Vagina (tissue), 2 donors: ENCODE measurements at places on chromosomes 5 and 9.

- no peak for DNase-seq
Measured at GRCh38 chr9:655875-656274, 185.6 kb upstream of the DMRT1 start.

DNA sequence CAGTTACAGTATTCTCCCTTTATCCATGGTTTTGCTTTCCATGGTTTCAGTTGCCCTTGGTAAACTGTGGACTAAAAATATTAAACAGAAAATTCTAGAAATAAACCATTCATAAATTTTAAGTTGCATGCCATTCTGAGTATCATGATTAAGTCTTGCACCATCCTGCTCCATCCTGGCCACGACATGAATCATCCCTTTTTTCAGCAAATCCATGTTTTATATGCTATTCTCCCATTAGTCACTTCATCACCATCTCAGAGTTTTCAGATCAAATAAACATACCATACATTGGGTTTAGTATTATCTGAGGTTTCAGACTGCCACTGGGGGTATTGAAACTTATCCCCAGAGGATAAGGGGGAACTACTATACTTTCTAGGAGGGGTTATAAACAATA, 234.4 kb upstream of the ATP10B start:
- DNase-seq: no peak

GRCh38 chr9:126705767-126706697, 92.3 kb downstream of the LMX1B start:
- no peak for DNase-seq

GRCh38 chr9:121395558-121395957, 25.5 kb upstream of the STOM start:
- DNase-seq: no peak

GRCh38 chr5:62499756-62500155, 78.9 kb upstream of the LRRC70 start:
- no peak for DNase-seq

GRCh38 chr5:4781299-4781698, 358.8 kb upstream of the ADAMTS16 start:
- DNase-seq: no peak

DNA sequence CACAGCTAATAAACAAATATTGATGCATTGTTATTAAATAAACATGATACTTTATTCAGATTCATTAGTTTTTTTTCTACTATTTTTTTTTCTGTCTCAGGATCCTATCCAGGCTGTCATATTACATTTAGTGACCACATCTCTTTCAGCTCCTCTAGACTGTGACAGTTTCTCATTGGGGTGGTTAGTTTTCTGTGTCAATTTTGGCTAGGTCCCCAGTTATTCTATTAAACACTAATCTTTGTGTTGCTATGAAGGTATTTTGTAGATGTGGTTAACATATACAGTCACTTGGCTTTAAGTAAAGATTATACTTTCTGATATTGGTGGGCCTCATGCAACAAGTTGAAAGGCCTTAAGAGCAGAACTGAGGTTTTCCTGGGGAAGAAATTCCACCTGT, 563.0 kb downstream of the LRRC70 start:
- no peak for DNase-seq

DNA sequence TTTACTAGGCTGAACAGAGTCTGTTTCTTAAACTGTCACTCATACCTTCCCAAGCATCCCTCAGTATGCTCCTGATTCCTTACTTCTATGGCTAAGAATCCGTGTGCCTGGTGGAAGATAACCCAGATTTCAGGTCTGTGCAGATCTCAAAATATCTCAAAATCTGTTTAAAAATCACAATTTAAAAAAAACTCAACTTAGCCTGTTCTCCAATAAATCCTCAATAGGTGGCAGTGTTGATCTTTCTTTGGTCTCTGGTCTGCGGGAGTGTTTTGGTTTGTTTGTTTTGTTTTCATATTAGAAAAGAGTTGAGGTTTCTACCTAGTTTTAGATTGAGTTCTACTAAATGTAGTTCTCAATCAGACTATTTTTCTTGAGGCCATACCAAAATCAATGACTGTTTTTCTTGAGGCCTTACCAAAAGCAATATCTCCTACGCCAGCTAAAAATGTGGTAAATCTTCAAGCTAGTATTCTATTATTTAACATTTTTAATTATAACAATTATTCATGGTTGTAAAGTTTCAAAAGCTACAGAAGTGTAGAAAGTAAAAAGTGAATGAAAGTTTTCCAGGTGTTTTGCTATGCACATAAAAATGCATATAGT, 57.9 kb downstream of the TGFBR1 start:
- DNase-seq: no peak

DNA sequence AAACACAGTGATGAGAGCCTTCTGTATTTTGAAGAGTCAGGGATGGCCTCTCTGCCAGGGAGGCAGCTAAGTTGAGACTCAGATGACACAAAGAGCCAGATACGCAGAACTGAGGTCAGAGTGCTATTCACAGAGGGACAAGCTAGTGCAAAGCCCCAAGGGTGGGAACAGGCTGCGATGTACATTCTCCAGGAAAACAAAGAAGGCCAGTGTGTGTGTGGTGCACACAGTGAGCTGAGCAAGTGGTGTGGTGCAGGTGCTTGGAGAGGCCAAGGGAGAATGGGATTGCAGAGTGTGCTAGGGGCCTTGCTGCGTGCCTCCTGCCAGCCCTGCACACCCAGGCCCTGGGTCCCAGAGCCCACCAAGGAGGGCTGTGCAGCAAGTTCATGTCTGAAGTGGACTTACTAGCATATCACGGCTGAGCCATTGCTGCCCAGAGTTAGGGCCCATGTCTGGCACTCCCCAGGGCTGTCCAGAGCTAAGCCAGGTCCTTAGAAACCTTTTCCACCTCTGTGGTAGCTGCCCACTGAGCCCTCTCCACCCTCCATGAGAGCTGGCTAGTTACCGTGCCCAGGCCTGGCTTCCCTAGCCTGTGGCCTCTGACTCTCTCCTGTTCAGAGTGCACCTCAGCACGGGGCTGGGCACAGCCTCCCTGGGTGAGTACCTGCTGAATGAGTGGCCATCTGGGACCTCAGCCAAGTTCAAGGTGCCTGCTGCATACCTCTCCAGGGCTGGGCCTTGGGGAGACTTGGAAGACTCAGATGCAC, 9.3 kb downstream of the SLC25A48 start:
- no peak for DNase-seq

GRCh38 chr5:179605026-179605833, 18.2 kb downstream of the HNRNPH1 start:
- no peak for DNase-seq

DNA sequence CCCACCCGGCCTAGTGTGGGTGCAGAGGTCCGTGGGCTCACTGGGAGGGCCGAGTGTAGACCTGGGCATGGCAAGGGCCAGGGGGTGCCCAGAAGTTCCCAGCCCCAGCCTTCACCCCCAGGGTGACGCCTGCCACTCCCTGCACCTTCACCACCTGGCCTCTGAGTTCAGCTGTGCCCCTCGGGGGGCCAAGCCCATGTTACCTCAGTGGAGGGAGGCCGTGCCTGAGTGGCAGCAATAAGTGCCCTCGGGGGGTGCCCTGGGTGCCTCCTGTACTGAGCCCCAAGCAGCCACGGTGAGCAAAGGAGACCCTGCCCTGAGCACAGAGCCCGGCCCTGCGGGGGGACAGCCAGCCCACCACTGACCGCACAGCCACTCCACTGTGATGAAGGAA, 10.3 kb upstream of the FCN2 start:
- DNase-seq: no peak

DNA sequence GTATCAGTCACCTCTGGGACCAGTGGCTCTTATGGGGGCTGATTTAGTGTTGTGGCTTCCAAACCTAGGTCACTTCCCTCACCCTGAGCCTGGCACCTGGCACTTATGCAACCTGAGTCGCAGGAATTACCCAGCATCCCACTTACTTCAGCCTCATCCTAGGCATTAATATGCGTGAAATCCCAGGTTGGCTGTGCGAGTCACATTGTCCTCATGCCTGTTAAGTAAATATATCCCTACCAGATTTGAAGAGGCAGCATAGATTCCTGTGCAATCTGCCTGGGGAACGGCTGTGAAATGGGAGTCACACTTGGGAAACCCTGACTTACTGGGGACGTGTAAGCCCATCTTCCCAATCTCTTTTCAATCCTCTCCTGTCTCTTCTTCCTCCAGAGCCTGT, 42.7 kb upstream of the AKNA start:
- no peak for DNase-seq

- DNase-seq: no peak
Measured at GRCh38 chr5:157961896-157962590, 103.1 kb upstream of the CLINT1 start.

DNA sequence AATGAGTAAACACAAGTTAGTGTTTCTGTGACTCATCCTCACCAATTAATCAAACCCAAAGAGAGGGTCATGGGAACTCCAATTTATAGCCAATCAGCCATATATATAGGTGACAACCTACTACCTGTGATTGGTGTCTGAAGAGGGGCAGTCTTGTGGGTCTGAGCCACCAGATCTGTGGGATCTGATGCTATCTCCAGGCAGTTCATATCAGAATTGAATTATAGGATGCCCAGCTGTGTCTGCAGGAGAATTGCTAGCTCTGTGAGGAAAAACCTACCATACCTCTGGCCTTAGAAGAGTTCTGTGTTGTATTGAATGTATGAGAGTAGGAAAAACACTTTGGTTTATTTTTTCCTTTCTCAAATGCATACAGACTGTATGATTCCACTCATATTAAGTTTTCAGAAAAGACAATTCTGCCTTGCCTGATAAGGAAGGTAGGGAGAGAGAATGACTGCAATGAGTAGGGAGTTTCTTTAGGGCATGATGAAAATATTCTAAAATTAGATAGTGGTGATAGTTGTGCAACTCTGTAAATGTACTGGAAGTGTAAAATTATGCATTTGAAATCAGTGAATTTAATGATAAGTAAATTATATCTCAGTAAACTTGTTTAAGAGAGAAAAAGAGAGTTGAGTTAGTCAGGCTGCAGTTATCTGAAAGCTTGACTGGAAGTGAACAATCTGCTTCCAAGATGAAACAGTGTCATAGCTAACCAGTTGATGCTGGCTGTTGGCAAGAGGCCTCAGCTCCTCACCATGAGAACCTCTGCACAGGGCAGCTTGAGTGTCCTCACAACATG, 274.9 kb downstream of the AUH start:
- DNase-seq: no peak

- DNase-seq: no peak
Measured at GRCh38 chr5:142151436-142152383, 43.1 kb downstream of the NDFIP1 start.

DNA sequence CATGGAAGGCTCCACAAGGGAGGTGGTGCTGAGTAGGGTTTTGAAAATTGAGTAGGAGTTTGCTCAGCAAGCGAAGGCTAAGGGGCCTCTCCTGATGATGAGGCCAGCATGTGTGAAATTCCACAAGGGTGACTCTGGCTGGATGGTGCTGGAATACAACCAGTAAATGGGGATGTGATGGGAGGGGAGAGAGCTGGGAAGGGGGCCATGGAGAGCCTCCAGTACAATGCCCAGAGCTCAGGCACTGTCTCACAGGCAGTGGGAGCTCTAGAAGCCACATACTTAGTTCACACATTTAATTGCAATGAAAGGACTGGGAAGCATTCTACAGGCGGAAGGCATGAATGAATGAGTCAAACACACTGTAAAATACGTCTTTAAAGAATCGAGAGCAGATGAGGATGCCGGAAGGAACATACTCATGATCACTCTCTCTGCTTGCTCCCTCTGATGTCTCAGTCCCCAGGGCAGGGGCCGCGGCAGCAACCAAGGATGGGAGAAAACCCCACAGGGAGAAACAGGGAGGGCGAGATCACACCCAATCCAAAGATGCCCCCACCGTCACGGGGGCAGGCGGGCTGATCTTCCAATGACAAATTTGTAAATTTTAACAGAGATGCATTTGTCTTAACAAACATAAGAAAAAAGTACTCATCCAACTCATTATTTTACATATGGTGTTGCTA, 261.0 kb downstream of the NSG2 start:
- peak; percentile 40 for DNase-seq

DNA sequence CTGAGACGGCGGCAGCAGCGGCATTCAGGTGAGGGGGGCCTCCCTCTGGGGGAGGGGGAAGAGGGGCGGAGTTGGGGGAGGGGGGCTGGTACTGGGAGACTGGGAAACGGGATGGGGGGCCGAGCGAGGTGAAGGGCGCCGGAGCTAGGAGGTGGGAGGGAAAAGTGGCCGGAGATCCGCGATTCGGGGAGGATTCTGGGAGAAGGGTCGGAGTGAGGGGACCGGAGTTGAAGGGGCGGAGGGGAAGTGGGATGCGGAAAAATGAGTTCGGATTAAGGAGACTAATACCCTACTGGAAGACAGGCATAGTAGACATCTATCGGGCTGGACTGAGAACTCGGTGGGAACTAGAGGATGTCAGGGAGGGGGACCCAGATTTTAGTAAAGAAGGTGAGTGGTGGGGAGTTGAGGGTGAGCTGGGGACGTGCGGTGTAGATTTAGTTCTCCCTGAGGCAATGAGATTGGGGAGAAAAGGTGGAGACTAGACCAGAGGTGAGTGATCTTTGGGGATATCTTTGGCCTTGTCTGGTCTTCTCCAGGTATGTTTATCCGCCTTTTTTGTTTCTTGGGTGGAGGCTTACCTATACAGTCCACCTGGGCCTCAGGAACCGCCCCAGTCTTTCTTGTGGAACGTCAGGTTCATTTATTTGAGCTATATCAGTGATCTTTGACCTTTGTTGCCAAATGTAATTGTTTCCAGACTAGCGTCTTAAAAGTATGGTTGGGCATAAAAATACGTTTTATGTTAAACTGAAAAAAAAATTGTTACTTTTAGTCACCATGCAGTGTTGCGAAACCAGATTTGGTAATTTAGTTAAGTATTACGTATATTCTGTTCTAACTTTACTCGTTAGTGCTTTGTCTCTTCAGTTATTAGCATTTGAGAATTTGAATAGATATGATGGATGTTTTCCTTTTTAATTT, 632 bp downstream of the UBAP1 start:
- DNase-seq: no peak

DNA sequence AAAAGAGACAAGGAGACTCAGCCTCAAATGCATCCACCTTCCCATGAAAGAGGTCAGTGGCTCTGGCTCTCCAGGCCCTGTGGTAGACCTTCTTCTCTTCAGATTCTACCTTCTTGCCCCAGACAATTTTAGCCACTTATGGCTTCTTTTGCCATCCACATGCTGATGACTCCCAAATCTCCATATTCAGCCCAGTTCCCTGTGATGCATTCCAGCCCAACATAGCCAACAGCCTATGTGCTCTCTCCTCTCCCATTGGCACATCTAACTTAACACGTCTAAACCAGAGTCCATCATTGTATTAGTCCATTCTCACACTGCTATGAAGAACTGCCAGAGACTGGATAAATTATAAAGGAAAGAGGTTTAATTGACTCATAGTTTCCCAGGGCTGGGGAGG, 108.8 kb downstream of the FSTL4 start:
- DNase-seq: no peak

DNA sequence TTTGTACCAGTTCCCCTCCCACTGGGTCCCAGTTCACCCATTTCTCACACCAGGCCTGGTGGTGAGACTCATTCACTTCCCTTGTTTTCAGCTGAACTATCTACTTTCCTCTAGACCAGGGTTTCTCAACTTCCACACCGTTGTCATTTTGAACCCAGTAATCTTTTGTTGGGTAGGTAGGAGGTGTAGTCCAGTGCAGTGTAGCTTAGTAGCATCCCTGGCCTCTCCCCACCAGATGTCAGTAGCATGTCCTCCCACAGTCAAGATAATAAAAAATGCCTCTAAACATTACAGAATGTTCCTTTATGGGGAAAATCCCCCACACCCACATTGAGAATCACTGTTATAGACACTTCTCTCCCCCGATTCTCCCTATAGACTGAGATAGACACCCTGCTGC, 299.1 kb downstream of the EPB41L4A start:
- DNase-seq: no peak
